ENCODE measurements at places on chromosomes 1 and 21. TPM values are rescaled to one million over a fixed set of nuclear protein-coding genes. Genes with fewer than 3 reads are reported as not detected.
A peak's percentile ranks its signal among the peaks of the same experiment; 100 is the strongest.

DNA sequence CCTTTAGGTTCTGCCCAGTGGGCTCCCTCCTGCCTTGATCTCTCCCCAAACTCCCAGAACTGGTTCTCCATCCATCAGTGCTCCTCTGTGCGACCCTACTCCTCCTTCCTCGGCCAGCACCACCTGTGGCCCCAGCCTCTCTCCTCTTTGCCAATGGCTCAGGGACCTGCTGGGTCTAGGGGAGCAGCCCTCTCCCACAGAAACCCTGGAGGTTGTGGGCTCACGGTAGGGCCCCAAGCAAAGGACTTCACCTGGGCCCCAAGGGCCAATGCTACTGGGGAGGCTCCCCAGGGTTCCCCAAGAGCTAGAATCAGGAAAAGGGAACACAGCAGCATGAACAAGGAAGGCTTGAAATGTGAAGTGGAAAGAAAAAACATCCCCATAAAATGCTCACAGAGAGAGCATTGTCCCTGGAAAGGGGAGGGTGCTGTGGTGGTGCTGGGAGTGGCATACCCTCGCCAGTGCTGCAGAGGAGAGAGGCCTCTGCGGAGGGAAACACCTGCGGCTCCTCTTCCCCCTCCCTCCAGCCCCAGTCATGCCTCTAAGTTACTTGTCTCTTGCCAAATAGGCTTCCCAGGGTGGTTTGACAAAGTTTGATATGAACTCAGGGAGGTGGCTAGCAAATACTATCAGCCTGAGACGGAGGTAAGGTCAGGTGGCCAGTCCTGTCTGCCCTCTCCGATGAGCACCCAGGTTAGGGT is 2.5 kb downstream of the TMEM63A start:
- peaks cover 8% of the 10 kb centered on the region for H3K27me3 ChIP-seq
- DNase-seq: peak; percentile 65
- peak overlapping the region; percentile 68 for H3K27ac ChIP-seq

DNA sequence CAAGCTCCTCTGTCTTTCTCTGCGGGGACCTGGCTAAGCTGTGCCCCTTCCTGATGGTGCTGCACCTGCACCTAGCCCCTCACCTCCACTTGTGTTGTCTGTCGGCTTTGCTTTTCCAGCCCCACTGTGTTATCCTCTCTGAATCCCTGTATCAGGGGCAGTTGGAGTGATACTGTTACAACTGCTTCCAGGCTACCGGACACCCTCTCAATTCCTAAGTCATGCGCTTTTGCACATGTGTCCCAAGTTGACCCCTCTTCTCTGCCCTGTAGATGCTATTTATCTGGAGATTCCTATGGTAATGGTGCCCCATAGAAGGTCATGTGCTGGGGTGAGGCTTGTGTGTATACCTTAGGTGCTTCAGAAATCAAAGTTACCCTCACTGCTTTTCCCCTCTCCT is 58.9 kb downstream of the TBCE start:
- no peaks in the 10 kb centered on the region for H3K27me3 ChIP-seq
- peaks cover 13% of the 10 kb centered on the region for H3K4me1 ChIP-seq
- DNase-seq: no peak
- no peak overlapping the region for H3K4me3 ChIP-seq

The ADORA1 gene
- total RNA-seq: not detected

DNA sequence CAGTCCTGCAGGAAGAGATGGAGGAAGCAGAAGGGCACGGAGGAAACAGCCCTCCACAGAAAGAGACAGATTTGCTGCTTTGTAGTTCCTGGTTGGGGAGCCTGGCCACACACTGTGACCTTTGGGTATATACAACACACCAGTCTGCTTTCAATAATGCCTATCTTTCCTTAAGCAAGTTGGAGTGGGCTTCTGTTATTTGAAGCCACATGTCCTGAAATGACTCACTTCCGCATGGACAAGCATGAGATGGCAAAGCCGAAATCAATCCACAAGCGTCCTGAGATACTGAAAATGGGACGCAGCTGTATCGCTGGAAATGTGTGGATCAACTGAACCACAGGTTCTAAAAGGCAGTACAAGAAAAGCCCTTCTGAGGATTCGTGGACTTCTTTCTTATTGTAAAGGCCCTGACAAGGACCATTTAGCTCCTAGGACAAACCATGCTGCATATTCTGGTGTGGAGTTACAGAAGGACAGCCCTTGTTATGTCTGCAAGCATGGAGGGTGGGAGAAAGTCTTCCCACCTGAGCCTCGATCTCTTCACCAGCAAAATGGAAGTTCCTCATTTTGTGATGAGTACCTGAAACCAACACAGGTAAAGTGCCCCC is 22.7 kb upstream of the FHAD1 start:
- no peak for DNase-seq
- peaks cover 3% of the 10 kb centered on the region for H3K4me1 ChIP-seq
- peaks cover 26% of the 10 kb centered on the region for H3K27me3 ChIP-seq
- peak overlapping the region; percentile 36 for H3K27ac ChIP-seq
- H3K4me3 ChIP-seq: no peak overlapping the region

- H3K4me1 ChIP-seq: peaks cover 33% of the 10 kb centered on the region
- peaks cover 4% of the 10 kb centered on the region for H3K27me3 ChIP-seq
- peak overlapping the region; percentile 78 for H3K4me3 ChIP-seq
- peak; percentile 68 for DNase-seq
- H3K36me3 ChIP-seq: no peaks in the 10 kb centered on the region
- H3K27ac ChIP-seq: peak overlapping the region; percentile 79
These were observed 2.7 kb upstream of the SSX2IP start for GRCh38 chr1:84693005-84693404.

DNA sequence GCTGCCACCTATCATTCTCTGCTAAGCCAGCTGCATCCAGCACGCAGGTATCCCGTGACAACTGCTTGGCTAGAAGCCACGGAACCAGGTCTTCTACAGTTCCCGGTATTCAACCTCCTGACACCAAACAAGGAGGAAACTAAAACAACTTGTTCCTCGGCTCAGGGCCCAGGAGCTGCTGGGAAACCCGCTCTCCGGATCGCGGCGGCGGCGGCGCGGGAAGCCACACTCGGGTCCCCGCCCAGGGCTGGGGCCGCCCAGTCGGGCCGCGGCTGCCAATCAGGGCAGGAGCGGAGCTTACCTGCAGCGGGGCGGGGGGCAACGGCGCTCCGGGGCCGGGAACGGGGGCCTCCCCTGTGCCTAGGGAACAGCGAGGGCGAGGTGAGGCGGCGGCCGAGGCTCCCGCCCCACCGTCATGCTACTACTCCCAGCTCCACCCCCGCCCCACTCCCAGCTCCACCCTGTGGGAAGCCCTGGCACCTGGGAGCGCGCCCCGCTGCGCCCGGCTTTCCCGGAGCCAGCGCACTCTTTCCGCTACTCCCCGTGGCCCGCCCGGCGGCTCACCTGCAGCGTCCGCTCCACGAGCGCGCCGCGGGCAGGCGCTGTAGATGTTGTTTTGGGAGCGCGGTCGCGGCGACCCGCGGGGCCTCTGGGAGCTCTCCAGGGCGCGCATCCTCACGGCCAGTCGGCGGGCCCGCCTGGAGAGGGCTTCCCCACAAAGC is 12.1 kb downstream of the IL24 start:
- H3K36me3 ChIP-seq: peaks cover 64% of the 10 kb centered on the region
- H3K4me1 ChIP-seq: peaks cover 56% of the 10 kb centered on the region
- H3K27me3 ChIP-seq: peaks cover 3% of the 10 kb centered on the region
- DNase-seq: peak; percentile 83
- no peak overlapping the region for H3K27ac ChIP-seq

GRCh38 chr1:222940906-222941305 is 126.1 kb downstream of the DISP1 start:
- no peak overlapping the region for H3K27ac ChIP-seq
- no peaks in the 10 kb centered on the region for H3K27me3 ChIP-seq
- no peak for DNase-seq
- no peak overlapping the region for H3K4me3 ChIP-seq
- H3K36me3 ChIP-seq: no peaks in the 10 kb centered on the region

DNA sequence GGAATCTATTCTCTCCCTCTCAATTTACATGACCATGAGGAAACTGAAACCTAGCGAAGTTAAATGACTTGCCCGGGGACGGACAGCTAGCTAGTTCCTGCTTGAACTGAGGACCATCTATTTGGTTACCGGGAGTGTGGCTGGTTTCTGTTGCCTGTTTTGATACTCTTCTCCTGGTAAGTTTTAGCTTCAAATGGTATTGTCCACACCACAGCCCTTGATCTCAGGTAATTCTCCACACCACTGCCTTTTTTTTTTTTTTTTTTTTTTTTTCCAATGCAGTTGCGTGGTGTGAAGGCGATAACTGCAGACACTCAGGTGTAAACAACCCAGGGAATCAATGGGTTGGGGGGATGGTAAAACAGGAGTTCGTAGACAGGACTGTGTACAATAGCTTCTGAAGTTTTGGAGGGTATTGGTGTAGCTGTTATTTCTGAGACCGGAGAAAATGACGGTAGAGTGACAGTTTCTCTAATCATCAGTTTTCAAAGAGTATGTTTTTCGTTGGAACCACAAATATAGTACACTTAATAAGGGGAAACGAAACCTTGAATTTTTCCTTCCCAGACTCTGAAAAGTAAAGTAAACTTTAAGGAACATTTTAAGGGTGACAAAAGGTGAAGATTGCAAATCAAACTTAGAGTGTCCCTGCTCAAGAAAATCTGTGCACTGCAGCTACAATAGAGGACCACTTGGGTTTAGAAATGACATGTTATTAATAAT is 125.3 kb upstream of the CACYBP start:
- peak overlapping the region; percentile 57 for H3K4me3 ChIP-seq
- H3K36me3 ChIP-seq: no peaks in the 10 kb centered on the region
- no peaks in the 10 kb centered on the region for H3K27me3 ChIP-seq
- H3K4me1 ChIP-seq: peaks cover 8% of the 10 kb centered on the region

The MIA3 gene
- 44.2 TPM for total RNA-seq

GRCh38 chr1:66140072-66140471 is 347.4 kb downstream of the PDE4B start:
- no peaks in the 10 kb centered on the region for H3K36me3 ChIP-seq
- H3K4me3 ChIP-seq: no peak overlapping the region
- no peak overlapping the region for H3K27ac ChIP-seq
- peaks cover 3% of the 10 kb centered on the region for H3K4me1 ChIP-seq
- H3K27me3 ChIP-seq: peaks cover 15% of the 10 kb centered on the region

Data from activated CD4-positive, alpha-beta T cell treated with anti-CD3 and anti-CD28 coated beads, Interleukin-2, amount 10 ng/mL, durations not matched to agents 24 days and 14 days (primary cell).